Lower lobe of right lung (tissue), 2 donors: ENCODE measurements at places on chromosomes 7 and 10.
A peak's percentile ranks its signal among the peaks of the same experiment; 100 is the strongest.

- peaks cover 43% of the 10 kb centered on the region for H3K4me1 ChIP-seq
- no peaks in the 10 kb centered on the region for H3K27me3 ChIP-seq
- H3K36me3 ChIP-seq = no peaks in the 10 kb centered on the region
These were observed 5.9 kb downstream of the AKAP9 start for GRCh38 chr7:91946549-91946948.

DNA sequence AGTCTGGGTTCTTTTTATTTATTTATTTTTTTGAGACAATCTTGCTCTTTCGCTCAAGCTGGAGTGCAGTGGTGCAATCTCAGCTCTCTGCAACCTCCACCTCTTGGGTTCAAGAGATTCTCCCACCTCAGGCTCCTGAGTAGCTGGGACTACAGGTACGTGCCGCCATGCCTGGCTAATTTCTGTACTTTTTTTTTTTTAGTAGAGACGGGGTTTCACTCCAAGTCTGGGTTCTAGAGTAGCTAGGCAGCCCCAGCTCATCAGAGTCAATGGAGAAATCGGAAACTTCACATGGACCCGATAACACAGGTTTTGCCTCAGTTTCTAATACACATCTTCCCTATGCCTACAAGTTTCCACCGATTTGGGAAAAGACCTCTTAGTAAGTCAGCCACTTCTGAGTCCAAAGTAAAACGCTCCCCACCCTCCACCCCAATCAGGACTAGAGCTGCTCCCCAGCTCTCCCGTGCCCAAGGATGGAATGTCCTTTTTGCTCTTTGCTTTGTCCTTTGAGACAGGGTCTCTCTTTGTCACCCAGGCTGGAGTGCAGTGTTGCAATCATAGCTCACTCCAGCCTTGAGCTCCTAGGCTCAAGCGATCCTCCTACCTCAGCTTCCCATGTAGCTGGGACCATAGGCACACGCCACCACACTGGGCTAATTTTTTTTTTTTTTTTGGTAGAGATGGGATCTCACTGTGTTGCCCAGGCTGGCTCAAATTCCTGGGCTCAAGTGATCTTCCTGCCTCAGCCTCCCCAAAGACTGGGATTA is 3.8 kb upstream of the SERPINE1 start:
- H3K4me3 ChIP-seq = peak overlapping the region; percentile 46
- DNase-seq = no peak
- H3K27ac ChIP-seq = peak overlapping the region; percentile 83
- no peaks in the 10 kb centered on the region for H3K27me3 ChIP-seq
- H3K4me1 ChIP-seq = peaks cover 70% of the 10 kb centered on the region

DNA sequence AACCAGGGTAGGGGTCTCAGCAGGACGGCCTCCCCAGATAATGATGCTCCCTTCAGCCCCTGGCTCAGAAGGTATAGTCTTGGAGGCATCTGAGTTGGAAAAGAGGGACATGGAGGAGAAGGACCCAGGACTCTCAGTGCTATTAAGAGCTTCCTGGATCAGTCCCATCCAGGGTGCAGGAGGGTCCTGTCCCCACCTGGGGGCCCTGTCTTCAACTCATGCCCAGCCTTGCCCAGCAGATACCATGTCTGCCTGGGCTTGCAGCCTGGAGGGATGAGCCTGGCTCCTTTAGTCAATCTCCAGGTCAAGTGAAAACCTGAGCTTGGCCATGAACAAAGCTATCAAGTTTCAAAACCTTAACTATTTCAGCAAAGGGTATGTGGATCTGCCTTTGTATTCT is 67.6 kb downstream of the PRTFDC1 start:
- no peak overlapping the region for H3K27ac ChIP-seq
- no peak overlapping the region for H3K4me3 ChIP-seq
- H3K27me3 ChIP-seq = no peaks in the 10 kb centered on the region
- DNase-seq = no peak
- H3K36me3 ChIP-seq = no peaks in the 10 kb centered on the region
- H3K4me1 ChIP-seq = peaks cover 12% of the 10 kb centered on the region

DNA sequence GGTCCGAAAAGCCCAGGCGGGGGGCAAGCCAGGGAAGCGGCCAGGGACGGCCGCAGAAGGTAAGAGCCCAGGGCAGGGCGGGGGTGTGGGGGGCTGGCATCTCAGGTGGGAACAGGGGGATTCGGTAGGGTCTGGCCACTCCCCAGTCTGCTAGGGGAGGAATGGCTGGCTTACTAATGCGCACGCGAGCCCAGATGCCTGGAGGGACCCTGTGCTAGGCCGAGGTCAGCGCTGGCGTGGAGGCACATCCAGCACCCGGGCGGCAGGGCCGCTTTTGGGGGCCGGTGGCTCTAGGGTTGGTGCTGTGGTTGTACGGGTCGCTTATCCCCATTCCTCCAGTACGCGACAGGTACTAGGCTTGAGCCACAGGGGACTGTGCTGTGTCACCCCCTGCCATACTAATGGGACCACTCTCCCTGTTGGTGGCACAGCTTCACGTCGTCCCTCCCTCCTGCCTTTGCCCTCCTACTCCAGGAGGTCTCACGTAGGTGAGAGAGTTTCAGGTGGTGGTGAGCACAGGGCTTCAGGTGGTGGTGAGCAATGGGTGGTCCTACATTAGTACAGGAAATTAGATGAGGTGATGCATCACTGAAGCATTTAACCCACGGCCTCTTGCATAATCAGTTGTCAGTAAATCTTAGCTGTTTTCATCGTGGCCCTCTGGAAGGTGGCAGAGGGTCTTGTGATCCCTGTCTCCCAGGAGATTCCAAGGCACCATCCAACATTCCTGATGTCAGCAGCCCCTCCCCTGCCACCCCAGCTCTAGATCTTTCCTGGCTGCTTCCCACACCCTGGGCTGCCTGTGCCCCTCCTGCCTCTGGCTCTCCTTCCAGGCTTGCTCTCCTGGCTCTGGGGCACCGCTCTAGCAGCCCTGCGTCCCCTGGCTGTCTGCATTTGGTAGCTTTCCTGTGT is 971 bp downstream of the AEBP1 start:
- peak overlapping the region; percentile 59 for H3K4me3 ChIP-seq
- DNase-seq = no peak
- H3K4me1 ChIP-seq = peaks cover 4% of the 10 kb centered on the region
- H3K27ac ChIP-seq = peak overlapping the region; percentile 81
- peaks cover 20% of the 10 kb centered on the region for H3K27me3 ChIP-seq
- peaks cover 30% of the 10 kb centered on the region for H3K36me3 ChIP-seq

DNA sequence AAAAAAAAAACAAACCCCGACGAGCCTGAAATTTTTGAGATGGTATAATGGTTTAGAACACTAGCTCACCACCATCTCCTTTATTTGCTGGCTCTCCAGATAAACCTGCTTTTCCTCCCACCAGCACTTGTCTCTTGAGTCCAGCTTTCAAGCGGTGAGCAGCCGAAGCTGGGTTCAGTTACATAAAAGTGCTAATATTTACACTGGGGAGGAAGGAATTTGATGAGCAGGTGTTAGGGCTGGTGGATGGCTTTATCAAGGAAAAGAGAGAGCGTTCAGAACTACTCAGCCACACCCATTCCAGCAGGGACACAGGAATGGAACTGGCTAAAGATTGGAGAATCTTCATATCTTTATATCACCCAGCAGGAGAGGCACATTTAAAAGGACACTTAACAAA is 6.6 kb upstream of the CALML3 start:
- H3K4me3 ChIP-seq = no peak overlapping the region
- DNase-seq = no peak
- no peaks in the 10 kb centered on the region for H3K4me1 ChIP-seq
- H3K27me3 ChIP-seq = no peaks in the 10 kb centered on the region

DNA sequence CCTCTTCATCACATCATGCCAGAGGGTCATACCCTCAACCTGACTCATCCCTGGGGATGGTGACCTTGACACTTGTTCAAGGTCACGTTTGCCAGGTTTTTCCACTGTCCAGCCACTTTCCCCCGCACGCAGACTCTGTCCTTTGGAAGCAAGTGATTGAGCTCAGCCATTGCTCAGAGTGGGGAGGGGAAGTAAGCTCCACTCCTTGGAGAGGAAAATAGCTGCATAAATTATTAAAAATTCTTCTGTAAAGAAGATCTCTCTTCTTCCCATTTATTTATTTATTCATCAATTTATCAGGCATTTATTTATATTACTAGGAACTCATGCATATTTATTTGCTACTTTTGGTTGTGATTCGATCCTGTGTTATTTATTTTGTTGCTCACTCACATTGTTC is 88.0 kb downstream of the GLRX3 start:
- no peaks in the 10 kb centered on the region for H3K4me1 ChIP-seq
- H3K27ac ChIP-seq = no peak overlapping the region
- no peak overlapping the region for H3K4me3 ChIP-seq
- H3K36me3 ChIP-seq = no peaks in the 10 kb centered on the region
- no peak for DNase-seq
- no peaks in the 10 kb centered on the region for H3K27me3 ChIP-seq

DNA sequence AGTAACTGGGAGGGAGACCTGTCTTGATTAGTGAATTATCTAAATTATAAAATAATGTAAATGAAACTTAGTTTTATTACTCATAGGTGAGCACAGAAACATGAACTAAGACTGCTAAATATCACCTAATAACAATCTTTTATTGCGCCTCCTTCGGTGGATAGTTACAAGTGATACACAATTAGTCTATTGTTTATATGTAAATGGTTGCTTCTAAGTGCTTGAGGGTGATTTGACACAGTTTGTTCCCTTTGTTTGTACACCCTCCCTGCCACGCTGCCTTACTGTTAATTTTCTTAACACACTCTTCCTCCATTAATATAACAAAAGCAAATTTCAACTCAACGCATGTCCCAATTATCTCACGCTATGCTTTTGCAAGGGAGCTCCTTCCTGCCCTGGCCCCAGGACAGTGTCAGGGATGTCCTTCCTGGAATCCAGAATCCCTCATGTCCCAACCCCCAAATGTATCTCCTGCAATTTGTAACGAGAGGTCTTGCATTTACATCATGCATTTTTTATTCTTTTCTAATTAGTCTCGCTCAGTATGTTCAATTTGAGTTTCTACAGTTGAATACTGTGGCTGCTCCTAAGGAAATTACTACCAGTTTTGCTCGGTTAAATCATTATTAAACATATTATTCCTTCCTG is 4.2 kb downstream of the NPSR1 start:
- no peak for DNase-seq
- no peaks in the 10 kb centered on the region for H3K36me3 ChIP-seq
- no peak overlapping the region for H3K27ac ChIP-seq
- H3K4me3 ChIP-seq = no peak overlapping the region
- H3K4me1 ChIP-seq = no peaks in the 10 kb centered on the region

DNA sequence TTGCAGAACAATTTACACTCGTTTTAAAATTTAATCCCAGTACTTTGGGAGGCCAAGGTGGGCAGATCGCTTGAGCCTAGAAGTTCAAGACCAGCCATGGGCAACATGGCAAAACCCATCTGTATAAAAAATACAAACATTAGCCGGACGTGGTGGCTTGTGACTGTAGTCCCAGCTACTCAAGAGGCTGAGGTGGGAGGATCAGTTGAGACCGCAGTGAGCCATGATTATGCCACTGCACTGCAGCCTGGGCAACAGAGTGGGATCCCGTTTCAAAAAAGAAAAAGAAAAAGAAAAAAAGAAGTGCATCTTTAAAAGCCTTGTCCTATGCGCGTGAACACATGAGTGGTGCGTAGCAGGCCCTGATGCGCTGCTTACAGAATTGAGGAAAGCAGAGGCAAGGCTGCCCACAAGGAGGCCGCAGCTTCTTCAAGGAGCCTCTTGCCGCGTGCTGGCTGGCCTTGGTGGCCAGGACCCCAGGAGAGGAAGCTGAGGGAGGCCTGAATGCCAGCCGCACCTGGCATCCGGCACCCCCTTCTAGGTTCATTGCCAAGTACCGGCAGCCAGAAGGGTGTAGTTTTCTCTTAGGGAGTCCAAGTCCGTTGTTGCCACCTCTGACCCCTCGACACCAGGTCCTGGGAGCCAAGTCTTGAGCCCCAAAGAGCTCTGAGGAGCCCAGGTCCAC is 124.5 kb downstream of the UBE2H start:
- H3K27ac ChIP-seq = no peak overlapping the region

GRCh38 chr10:35167342-35167741 is 40.7 kb downstream of the CREM start:
- no peaks in the 10 kb centered on the region for H3K27me3 ChIP-seq
- no peaks in the 10 kb centered on the region for H3K4me1 ChIP-seq
- H3K36me3 ChIP-seq = no peaks in the 10 kb centered on the region

DNA sequence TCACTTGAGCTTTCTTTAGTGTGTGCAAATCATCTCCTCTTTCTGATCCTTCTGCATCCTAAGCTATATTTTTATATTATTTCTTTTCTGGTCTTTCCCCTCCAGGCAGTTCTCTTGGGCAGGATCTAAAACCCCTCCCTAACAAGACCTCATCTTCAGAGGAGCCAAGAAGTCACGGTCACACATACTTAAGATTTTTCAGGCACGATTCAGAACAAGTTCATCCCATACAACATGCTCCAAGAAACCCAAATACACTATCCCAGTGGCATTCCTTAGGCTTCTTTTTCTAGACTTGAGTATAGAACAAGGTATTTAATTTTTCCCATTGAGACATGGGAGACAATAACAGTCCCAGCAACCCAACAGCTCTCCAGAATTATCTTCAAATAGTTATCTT is 1251.5 kb downstream of the DNAJB9 start:
- DNase-seq = no peak
- no peaks in the 10 kb centered on the region for H3K27me3 ChIP-seq
- no peaks in the 10 kb centered on the region for H3K4me1 ChIP-seq
- H3K4me3 ChIP-seq = no peak overlapping the region
